Cardiac muscle cell (in vitro differentiated cells and primary cell): ENCODE measurements at places on chromosomes 2 and 18. TPM values are rescaled to one million over a fixed set of nuclear protein-coding genes. Genes with fewer than 3 reads are reported as not detected.

CCDC141 gene
- 134 and 260 TPM in 2 replicates for polyA plus RNA-seq

POTEJ gene
- 0.59 and 0.70 TPM in 2 replicates for polyA plus RNA-seq

STPG4 gene
- polyA plus RNA-seq: not detected in 2 replicates

FBLN7 gene
- polyA plus RNA-seq: 0.28 and 2.8 TPM in 2 replicates

VWA3B gene
- polyA plus RNA-seq: 0.69 TPM in 1 of 2 replicates, not detected in the other

FER1L5 gene
- polyA plus RNA-seq: 1.9 and 2.6 TPM in 2 replicates

ALPP gene
- not detected in 2 replicates for polyA plus RNA-seq

TUBB8B gene
- not detected in 2 replicates for polyA plus RNA-seq

KLHL30 gene
- polyA plus RNA-seq: 6.7 and 14.1 TPM in 2 replicates

GRCh38 chr2:185628985-185629384, 109.6 kb upstream of the FSIP2 start:
- no peak for DNase-seq

DNA sequence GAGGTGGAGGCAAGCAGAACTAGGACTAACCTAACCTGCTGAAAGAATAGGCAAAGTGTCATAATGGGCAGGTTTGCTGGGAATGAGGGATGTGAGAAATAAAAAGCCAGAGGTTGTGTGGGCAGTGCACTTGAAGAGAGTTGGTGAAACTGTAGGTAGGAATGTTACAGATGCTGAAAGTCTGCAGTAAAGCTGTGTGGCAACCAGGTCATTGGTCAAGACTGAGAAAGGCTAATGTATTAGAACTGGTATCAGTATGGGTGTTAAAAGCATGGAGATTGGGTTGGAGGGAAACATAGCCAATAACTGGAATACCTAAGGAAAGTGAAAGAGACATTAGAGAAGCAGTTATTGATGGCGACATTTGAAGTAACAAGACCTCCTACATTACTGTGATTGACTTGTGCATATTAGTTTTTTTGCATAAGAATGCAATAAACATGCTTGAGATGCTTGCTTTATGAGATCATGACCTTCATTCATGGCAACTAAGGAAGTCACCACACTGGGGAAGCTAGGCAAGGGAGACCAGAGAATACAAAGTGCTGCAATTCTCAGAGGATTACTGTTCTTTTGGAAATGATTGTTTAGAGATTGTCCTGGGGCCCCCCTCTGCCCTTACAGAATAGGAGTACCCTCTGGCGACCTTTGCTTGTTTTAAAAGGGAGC, 11.8 kb downstream of the GULP1 start:
- no peak for DNase-seq

DNA sequence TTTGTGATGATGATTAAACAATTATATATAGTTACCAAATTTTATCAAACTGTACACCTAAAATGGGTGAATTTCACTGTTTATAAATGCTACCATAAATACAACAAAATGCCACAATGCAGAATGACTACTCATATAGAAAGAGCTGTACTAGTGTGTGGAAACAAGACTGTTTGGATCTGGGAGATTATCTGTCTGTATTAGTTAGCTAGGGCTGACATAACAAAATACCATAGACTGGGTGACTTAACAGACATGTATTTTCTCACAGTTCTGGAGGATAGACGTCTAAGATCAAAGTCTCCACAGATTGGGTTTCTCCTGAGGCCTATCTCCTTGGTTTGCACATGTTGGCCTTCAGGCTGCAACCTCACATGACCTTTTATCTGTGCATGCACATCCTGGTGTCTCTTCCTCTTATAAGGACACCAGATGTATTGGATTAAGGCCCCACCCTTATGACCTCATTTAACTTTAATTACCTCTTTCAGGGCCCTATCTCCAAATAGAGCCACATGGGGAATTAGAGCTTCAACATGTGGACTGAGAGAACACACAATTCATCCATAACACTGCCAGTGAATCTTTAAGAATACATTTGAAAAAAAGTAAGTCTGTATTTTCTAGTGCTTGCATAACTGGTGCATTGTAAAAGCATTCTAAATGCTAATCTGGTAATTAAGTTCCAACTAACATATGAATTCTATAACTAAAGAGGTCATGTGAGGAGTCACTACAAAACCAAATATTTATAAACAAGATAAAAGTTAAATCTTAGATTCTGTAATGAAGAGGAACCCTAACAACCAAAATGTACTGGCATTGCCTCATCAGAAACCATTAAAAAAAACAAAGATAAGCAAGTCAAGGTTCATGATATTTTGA, 699.6 kb downstream of the NYAP2 start:
- no peak for DNase-seq

DNA sequence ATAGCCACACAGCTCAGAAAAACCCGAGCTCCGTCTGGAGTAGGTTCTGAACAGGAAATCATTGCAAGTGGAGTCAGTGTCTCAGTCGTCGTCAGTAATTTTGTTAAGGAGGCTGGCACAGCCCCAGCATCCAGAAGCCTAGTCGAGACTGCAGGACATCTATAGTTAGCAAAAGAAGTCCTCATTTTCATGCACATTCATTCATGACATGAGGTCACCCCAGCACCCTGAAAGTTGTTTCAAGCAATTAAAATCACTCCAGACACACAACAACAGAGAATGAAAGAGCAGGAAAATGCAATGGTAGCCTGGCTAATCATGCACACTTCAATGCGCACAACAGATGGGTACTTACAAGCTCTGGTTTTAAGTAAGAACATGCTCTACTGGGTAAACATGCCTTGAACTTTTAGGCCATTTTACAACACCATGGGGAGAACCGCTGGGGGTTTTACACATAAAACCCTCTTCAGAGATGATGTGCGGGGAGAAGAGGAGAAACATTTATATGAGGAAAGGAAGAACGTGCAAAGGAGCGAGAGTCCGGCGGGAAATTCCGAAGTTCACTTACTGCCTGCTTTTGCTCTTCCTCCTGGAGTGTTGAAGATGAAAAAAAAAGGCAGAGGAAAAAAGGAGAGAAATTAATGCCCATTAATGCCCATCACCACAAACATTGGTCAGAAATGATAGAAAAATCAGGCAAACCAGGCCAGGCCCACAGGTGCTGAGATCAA, 77.4 kb upstream of the DNMT3A start:
- no peak for DNase-seq

DNA sequence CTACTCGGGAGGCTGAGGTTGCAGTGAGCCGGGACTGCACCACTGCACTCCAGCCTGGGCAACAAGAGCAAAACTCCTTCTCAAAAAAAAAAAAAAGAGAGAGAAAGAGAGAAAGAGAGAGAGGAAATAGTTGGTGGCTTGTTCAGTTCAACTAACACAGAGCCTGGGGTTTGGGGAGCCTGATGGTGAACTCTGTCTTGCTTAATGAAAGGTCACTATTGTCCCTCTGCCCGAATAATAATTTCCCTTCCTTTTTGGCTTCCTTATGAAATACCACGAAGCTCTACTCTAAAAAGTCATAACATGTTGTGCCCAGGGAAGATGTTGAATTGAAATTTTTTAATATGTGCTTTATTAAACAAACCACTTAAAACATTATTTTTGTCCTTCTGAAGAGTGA, 17.3 kb downstream of the BCL2 start:
- DNase-seq: no peak

GRCh38 chr2:222203041-222203440, 95.8 kb downstream of the PAX3 start:
- no peak for DNase-seq

- DNase-seq: peak; percentile 13
These were observed 1.1 kb downstream of the TMEM169 start for GRCh38 chr2:216082805-216083204.

GRCh38 chr2:165820296-165820695, 26.2 kb upstream of the GALNT3 start:
- no peak for DNase-seq
